Activated naive CD8-positive, alpha-beta T cell treated with anti-CD3 and anti-CD28 coated beads, Interleukin-2, amount 10 ng/mL, durations not matched to agents 7 days and 5 days (primary cell): ENCODE measurements at places on chromosomes 16 and 17. TPM values are rescaled to one million over a fixed set of nuclear protein-coding genes. Genes with fewer than 3 reads are reported as not detected.
A peak's percentile ranks its signal among the peaks of the same experiment; 100 is the strongest.

Gene KLHL10
- not detected for total RNA-seq

Gene IGFALS
- 0.55 TPM for total RNA-seq

DNA sequence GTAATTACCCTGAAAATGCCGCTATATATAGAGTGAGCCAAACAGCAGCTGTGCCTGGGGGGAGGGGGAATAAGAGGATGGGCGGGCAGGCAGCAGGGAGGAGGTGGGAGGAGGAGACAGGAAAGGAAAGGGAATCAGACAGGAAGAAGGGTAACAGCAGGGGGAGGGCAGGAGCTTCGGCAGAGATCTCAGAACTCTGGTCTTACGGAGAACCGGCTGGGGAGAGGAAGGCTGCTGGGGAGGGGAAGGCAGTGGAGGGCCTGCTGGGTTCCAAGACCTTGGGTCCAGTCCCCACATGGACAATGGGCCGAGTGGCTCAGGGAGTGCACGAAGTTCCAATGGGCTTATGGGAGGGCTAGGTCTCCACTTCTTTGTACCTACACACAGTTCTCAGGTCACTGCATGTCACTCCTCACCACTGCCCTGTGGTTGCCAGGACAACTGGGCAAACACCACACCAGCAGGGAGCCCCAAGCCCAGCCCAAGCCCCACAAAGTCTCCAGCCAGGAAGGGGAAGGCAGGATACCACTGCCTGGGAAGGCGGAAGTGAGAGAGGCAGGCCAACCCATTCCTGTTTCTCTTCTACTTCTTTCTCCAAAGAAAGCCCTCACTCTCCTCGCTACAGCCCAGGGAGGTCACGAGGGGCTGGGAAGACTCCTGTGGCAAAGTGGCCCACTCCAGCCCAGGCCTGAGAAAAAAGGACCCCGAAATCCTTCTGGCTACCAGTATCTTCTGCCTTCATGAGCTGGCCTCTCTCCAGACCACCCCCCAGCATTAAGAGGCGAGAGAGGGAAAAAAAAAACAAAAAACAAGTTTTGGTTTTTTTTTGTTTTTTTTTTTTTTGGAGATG is 25.3 kb downstream of the G6PC3 start:
- H3K27me3 ChIP-seq: no peaks in the 10 kb centered on the region
- no peaks in the 10 kb centered on the region for H3K36me3 ChIP-seq
- H3K4me1 ChIP-seq: peaks cover 11% of the 10 kb centered on the region
- peak overlapping the region; percentile 30 for H3K27ac ChIP-seq
- no peak for DNase-seq

DNA sequence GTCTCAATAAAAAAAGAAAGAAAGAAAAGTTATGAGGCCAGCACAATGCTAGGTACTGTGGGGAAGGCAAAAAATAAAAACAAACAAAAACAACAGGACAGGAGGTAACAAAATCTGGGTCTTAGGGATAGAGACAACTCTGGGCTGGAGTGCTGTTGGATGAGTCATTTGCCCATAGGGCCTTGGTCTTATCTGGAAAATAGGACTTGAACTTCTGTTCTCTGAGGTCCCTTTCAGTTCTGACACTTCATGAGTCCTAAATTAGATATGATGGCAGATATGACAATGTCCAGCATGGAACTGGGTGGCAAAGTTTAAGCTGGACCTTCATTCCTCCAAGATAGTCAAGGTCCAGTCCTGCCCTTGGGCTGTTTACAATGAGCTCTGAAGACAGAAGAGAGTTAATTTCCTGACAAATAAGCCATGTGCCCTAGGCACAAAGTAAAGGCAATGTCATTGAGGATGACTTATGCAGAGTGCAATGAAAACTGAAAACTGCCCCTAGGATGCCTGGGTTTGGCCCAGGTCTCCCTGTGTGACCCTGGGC is 8.9 kb upstream of the HDAC5 start:
- peaks cover 3% of the 10 kb centered on the region for H3K4me1 ChIP-seq
- H3K27me3 ChIP-seq: no peaks in the 10 kb centered on the region
- no peaks in the 10 kb centered on the region for H3K36me3 ChIP-seq

DNA sequence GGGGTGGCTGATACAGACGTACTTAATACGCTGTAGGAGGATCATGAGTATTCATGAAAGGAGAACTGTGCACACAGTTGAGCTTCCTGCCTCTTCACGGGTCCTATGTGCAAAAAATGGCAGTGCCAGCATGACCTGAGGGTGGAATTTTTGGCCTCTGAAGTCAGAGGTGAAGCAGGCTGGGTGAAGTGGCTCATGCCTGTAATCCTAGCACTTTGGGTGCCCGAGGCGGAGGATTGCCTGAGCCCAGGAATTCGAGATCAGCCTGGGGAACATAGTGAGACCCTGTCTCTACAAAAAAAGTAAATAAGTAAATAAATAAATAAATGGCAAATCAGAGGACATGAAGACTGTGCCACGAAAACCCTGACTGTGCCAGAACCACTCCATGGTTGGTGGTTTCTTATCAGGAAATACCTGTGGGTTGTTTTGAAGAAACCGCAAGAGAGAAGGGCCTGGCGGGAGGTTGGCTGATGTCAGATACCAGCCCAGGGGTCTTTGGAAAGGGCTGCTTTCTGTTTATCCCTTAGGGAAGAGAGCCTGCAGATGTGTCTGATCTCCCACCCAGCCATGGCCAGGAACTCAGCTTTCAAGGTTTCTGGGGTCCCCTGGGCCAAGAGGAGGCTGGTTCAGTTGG is 3.4 kb downstream of the ASPSCR1 start:
- no peak for DNase-seq
- H3K4me3 ChIP-seq: no peak overlapping the region
- H3K27ac ChIP-seq: no peak overlapping the region
- H3K36me3 ChIP-seq: peaks cover 18% of the 10 kb centered on the region
- H3K27me3 ChIP-seq: peaks cover 4% of the 10 kb centered on the region

GRCh38 chr17:82807101-82807500 is 32.7 kb downstream of the ZNF750 start:
- peaks cover 7% of the 10 kb centered on the region for H3K4me1 ChIP-seq
- H3K27me3 ChIP-seq: no peaks in the 10 kb centered on the region
- DNase-seq: no peak
- peaks cover 4% of the 10 kb centered on the region for H3K36me3 ChIP-seq
- H3K4me3 ChIP-seq: no peak overlapping the region

DNA sequence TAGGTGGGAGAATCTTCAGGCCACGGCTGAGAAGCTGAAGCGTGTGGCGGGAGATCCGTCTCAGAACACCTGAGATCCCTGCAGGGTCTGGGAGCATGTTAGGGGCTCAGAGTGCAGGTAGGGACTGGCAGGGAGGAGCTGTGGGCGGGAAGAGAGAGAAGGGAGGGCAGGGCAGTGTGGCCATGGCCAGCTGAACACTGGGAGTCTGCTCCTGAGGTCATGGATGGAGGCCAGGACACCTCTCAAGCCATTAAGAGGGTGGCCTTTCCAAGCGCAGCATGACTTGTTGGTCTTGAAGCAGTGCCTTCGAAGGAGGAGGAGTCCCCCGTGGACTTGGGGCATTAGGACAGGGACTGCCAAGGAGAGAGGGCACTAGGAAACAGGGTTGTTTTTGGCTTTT is 23.7 kb downstream of the NAA60 start:
- no peaks in the 10 kb centered on the region for H3K27me3 ChIP-seq
- H3K36me3 ChIP-seq: peaks cover 18% of the 10 kb centered on the region
- H3K27ac ChIP-seq: peak overlapping the region; percentile 61
- H3K4me1 ChIP-seq: peaks cover 31% of the 10 kb centered on the region
- H3K4me3 ChIP-seq: no peak overlapping the region

DNA sequence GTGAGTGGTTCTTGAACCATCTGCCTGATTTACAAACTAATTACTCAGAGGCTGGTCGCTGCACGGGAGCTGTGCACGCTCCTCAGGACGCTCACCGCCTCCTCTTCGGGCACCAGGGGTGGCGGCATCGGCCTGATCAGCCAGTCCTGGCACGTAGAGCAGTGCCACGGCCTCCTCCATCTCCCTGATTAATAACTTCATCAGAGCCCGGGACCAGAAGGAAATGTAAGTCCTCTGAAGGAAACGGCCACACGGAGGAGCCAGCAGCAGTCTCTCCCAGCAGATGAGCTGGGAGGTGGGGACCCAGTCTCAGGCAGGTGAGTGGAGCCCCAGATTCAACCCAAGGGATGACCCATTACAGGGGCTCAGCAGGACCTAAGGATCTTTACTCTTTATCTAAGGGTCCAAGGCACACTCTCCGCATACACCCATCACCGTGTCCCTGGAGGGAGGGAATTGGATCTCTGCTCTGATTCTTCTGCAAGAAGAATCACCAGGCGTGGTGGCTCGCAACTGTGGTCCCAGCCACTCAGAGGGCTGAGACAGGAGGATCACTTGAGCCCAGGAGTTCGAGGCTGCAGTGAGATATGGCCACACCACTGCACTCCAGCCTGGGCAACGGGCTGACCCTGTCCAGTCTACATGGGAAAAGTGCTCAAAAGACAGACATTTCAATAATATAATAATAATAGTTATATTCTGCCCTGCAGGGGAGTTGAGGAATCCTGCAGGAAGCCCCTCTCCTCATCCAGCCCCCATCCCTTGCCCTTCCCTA is 366.5 kb downstream of the SEC14L1 start:
- DNase-seq: peak; percentile 29
- H3K4me3 ChIP-seq: no peak overlapping the region
- peaks cover 3% of the 10 kb centered on the region for H3K4me1 ChIP-seq
- no peak overlapping the region for H3K27ac ChIP-seq
- H3K36me3 ChIP-seq: peaks cover 7% of the 10 kb centered on the region
